ENCODE measurements at places on chromosomes 3 and 15.

- no peak for DNase-seq
These were observed 14.1 kb upstream of the LOXL1 start for GRCh38 chr15:73912030-73912596.

GRCh38 chr3:30631243-30631904 is 25.0 kb downstream of the TGFBR2 start:
- DNase-seq: no peak

GRCh38 chr3:139328356-139328755 is 15.5 kb upstream of the MRPS22 start:
- no peak for DNase-seq

DNA sequence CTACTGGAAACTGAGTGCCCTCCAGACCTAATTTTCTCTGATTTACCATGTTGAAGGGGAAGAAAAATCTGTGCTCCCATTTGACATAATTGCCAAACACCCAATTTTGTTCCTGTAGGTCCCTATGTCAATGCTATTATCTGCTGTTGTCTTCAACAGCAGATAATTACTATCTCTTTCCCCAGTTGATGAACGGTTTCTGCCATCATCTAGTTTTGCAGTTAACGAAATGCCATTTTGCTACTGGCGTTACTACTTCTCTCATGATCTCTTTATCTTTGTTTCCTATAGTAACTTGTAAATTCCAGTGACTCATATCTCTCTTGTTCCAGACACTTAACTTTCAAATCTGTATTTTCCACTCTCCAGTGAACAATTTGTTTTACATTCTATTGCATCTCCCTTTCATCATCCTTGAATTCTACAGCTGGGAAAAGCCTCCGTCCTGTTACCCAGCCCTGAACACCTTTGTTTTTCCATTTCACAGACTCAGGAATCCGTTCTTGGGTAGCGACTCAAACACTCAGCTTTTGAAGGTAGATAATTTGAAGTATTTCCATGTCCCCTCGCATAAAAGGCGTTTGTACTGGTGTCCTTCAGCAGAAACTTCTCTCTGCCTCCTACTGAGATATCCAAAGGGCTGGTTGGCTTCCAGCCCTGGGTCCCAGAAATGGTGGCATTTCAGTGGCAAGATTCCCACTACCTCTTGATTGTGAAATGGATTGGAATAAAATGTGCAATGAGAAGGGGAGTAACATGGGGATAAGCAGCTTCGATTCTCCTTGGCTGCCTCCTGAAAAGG is 111.7 kb downstream of the FOXB1 start:
- no peak for DNase-seq

- no peak for DNase-seq
These were observed 14.6 kb upstream of the DUSP7 start for GRCh38 chr3:52070724-52071621.

GRCh38 chr3:81279481-81280379 is 481.7 kb downstream of the GBE1 start:
- DNase-seq: no peak

- no peak for DNase-seq
These were observed 18.2 kb upstream of the EOGT start for GRCh38 chr3:69031635-69032034.

DNA sequence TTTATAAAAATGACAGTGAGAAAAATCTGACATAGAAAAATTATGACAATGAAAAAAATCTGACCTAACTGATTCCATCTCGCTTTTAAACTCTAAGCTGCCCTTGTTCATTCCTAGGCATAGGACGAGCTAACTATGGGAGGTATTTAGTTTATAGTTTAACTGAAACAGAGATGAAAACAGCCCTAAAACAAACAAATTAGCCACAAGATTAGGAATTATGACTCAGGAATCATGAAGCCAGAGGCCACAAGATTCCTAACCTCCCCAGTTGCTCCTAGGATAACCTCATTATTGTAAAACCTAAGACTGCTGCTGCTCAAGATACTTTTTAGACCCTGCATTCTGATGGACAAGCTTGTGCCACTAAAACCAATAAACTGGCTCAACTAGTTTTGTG is 122.7 kb upstream of the MNS1 start:
- DNase-seq: no peak

Measured in urothelium cell line (cell line).